ENCODE measurements at places on chromosomes 1 and 21. TPM values are rescaled to one million over a fixed set of nuclear protein-coding genes. Genes with fewer than 3 reads are reported as not detected.
A peak's percentile ranks its signal among the peaks of the same experiment; 100 is the strongest.

Gene PGBD5
- 3.8 TPM for total RNA-seq

DNA sequence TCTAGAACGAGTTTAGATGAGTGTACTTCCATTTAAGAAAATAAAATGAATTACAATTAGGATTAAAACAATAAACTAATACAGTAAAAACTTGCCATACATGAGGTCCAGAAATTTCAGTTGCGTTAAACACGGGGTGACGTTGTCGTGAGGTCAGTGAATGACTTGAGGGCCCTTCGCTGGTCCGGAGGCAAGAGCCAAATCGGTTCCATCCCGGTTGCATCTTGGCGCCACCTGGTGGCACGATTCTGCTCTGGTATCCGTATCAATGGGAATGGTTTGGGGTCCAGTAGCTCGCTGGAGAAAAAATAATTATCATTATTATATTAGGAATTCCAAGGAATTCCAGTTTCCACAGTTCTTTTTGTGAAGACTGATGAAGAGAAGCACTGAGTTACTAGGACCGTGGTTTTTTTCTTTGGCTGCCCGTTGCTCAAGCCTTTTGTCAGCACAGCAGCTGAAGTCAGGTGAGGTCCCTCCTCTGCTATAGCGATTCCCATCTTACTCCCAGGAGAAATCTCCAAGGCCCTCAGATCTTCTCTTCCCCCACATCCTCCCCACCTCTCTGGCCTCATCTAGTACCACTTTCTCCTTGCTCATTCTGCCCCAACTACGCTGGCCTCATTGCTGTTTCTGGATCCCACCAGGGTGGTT lies 161.4 kb downstream of the SLC35F3 start:
- DNase-seq, result peak; percentile 82

- DNase-seq, result no peak
These were observed 608 bp downstream of the SNRNP40 start for GRCh38 chr1:31295874-31296485.

DNA sequence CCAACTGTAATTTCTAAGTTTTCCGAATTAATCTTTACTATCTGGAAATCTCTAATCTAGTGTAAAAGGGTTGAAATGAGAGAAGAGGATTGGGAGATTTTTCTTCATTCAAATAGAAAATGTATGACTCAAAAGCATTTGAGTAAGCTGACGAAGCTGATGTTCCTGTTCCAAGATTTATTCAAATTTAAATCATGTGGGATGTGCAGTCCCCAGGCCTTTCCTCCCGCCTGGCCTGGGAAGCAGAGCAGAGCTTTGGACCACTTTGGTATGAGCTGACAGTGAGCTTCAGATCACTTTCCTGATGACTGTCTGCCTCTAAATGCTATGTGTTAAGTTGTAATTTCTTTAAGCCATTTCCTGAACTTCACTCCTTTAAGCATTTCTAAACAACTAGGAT lies 192.0 kb downstream of the DHRS3 start:
- DNase-seq, result peak; percentile 68

DNA sequence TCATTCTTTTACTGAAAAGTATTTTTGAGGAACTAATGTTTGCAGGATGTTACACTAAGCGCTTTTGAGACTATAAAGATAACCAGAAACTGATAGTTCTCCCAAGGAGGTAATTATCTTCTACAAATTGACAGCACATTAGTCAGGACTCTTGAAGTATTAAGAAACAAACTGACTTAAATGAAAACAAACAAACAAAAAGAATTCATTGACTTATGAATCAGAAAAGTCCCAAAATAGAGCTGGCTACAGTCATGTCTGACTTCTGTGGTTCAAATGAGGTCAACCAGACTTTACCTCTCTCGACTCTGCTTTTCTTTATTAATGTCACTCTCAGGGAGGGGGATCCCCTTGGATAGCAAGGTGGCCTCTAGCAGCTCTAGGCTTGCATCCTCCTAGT lies 296.8 kb downstream of the TPR start:
- peak; percentile 4 for DNase-seq

DNA sequence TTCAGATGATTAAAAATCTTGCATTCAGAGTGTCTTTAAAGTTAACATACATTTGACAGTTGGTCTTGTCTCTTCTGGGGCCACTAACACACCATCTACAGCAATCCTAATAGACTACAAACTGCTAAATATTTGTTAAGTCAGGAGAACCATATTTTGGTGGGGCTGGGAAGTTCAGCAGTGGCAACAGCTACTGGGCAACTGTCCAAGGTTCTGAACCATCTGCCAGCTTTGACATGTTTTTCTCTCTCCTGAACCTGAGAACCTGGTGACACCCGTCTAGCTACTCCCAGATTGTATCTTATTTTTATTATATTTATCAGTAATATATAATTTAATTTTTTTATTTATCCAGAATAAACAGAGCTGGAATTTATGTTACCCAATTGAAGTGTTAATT lies 199.0 kb upstream of the DPYD start:
- peak; percentile 27 for DNase-seq

GRCh38 chr1:100433563-100433962 lies 81.3 kb downstream of the CDC14A start:
- DNase-seq, result no peak

All from GM23248 (cell line).